ENCODE measurements at places on chromosomes 4 and X.

- DNase-seq = no peak
Observed at GRCh38 chr4:8516061-8516573, 64.1 kb upstream of the GPR78 start.

DNA sequence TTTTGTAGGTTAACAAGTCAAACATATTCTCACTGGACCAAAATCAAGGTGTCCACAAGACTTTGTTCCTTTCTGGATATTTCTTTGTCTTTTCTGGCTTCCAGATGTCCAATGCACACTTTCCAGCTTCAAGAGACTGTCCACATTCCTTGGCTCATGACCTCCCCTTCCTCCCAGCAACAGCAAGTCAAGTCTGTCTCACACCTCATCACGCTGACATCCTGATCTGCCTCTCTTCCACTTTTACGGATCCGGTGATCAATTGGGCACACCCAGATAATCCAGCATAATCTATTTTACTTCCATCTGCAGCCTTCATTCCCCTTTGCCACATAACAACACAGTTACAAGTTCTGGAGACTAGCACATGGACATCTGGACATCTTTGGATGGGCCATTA is 9.6 kb downstream of the TIFA start:
- no peak for DNase-seq

- DNase-seq = peak; percentile 83
Observed at GRCh38 chr4:16140879-16141249, 57.0 kb upstream of the PROM1 start.

DNA sequence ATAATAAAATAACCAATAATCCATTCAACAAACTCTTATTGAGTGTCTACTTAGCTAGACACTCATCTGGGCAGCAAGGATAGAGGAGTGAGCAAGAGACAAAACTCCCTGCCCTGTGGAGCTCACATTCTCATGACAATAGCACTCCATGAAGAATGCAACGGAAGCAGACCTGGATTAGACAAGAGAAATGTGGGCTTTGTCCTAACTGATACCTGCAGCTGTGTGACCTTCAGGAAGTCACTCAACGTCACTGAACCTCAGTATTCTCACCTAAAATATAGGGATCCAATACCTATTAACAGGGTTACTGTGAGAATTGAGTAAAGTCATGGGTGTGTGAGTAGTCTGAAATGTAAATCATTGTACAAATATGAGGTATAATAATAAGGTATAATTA is 61.2 kb downstream of the NDNF start:
- no peak for DNase-seq

- peak; percentile 87 for DNase-seq
Observed at GRCh38 chr4:10655968-10656367, 28.6 kb downstream of the CLNK start.

- no peak for DNase-seq
Observed at GRCh38 chr4:169440446-169440845, 169.7 kb upstream of the SH3RF1 start.

DNA sequence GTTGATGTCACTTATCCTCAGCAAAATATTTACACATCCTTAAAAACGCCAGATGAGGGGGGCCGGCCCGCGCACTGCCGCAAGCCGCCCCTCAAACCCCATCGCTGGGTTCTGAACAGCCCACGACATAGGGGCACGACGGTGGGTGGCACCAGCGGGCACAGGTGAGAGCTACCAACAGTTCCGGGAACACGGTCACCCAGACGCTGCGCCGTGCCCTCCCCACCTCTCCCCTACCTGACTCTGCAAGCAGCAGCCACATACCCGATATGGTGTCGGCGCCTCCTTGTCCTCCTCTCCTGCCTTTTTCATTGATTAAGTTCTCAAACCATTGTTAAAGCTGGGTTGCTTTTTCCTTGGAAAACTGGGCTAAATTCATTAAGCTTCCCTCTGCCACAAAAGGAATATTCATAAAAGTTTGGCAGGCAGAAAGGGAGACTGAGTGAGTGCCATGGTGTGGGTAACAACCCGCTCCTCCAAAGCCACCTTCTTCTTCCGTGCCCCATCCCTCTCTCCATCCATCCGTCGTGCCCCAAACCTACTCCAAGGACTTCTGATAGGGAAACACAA is 1.4 kb downstream of the RAI2 start:
- DNase-seq = no peak

DNA sequence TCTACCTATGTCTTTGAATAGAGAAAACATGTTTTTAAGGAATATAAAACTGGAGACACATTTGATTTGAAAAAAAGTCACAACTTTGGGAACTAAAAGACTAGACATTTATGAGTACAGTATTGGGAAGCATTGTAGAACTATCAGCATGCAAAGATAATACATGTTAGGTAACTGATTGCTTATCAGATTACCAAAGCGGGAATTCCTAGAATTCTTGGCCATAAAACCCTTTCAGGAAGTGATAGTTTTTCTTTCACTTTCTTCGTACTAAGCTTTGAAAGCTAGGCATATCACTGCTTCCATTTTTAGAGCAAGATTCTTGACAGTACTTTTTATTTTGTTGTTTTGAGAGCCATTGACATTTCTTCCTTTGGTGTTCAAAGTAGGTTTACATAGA is 646.6 kb upstream of the PITX2 start:
- DNase-seq = peak; percentile 29

DNA sequence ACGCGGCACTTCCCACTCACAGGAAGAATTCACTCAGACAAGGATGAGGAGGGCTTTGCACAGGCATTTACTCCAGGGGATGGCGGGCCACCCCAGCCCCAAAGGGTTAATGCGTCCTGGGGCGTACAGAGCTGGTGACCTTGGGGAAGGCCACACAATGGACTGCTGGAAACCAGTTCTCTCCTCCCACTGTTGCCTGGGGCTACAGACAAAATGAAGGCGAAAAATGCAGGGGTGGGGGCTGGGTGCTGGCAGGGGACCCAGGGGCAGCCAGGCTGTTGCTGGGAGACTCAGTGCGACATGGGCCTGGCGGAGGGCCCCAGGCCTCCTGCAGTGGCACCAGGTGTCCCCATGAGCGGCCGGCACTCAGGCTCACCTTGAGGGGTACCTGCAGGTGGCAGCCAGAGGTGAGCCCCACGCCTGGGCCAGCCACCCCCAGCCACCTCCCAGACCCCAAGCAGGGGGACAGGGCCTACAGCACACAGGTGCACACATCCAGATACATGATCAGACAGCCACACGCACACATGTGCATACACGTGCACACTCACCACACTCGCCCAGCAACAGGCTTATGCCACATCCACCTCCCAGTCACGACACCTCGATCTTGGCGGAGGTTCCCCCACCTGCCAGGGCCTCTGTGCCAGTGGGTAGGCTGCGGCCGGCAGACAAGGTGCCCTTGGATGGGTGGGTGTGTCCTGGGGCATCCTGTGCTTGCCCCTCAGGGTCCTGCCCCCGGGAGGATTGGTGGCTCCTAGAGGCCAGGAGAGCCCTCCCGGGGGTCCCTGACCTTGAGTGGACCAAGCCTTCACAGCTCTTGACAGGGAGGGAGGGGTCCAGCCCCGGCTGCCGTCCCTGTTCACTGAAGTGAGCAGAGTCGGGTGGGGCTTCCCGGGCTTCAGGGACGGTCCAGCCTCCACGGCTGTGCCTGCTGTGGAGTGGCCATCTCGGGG is 13.1 kb downstream of the NAT8L start:
- DNase-seq = no peak

DNA sequence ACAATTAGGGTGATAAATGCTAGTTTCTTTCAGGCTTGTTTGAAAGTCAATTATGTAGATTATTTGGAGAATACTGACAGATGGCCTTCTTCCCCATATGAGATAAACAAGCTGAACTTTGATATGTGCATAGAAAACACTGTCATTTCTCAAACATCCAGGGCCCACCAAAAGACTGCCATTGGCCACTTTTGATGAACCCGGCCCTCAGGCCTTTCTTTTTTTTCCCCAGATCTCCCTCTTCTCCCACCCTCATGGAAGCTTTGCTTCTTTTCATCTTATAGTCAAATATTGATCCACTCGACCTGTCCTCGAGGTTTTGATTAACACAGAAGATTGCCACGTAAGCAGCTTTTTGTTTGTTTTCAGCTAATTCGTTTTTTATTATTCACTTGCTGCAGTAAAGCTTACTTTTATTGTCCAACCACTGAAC is 377.4 kb downstream of the SMARCA1 start:
- DNase-seq = no peak

DNA sequence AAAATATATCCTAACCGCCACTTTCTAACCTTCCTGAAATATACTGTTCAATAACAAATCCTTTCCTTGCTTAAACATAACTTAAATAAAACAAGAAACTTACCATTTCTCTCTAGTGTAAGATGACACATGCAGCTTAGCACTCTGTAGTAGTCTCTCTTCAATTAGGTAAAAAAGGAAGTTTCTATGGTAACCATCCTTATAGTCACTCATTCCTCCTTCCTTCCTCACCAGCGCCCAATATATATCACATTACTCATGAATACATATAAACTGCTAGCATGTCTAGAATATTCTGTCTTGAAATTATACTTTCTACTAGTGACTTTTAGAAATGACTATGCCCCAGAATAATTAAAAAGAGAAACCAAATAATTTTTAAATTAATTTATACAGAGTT is 112.2 kb downstream of the SNCA start:
- DNase-seq = peak; percentile 95

DNA sequence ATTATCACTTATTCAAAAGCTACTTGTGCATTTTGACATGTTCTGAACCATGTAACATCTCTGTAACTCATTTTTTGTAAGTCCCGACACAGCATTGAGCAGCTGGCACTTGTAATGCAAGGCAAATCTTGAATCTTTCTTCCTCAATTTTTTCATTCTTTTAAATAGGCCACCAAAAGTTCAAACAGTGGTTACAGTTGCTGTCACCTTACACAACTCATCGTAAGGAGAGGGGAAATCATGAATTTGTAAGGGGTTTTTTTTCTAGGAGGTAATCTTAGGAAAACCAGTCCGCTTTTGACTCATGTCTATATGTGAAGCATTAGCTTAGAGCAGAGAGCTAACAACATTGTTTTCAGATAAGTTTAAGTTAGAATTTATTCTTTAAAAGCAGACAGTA is 124.5 kb downstream of the PDLIM5 start:
- no peak for DNase-seq

DNA sequence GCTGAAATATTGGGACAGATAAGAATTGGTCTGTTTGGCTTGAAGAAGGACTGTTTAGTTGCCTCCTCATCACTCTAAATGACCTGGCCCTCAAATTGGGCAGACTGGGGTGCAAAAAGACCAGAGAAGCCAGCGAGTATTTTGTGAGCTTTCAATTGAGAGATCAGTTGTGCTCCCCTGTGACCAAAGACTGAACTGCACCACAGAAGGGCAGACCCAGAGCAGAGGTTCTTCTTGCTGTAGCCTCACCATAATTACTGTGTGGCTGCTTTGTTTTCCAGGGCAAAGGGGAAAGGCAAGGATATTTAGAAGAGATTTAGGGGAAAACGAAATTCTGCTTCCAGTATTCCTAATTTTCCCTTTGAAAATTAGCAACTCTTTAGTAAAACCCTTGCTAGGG is 104.0 kb upstream of the MBNL3 start:
- no peak for DNase-seq

- DNase-seq = no peak
Observed at GRCh38 chr4:59539401-59539800, 1660.7 kb upstream of the ADGRL3 start.

- peak; percentile 67 for DNase-seq
Observed at GRCh38 chr4:55910140-55910539, 38.6 kb upstream of the CEP135 start.

GRCh38 chr4:102843938-102844337 is 16.6 kb upstream of the UBE2D3 start:
- no peak for DNase-seq

- no peak for DNase-seq
Observed at GRCh38 chr4:56080384-56080783, 131.6 kb downstream of the CEP135 start.

DNA sequence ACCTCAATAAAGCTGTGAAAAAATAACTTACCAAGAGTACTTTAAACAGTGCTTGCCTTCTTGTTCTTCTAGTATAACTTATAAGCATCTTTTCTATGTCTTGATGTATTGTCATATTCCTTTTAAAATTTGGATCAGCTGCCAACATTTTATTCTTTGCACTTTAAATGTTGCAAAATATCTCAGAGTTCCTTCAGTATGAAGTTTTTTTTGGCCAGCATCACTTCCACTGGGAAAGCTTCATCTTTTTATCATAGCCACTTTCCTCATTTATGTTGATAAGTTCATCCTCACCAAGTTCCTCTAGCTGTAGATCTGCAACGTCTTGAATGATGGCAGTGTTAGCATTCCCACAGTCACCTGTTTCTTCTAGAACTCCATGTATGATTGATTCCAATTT is 24.2 kb downstream of the CXorf58 start:
- DNase-seq = no peak

- no peak for DNase-seq
Observed at GRCh38 chr4:163175971-163176958, 9.6 kb upstream of the NAF1 start.

GRCh38 chrX:22746081-22746480 is 253.7 kb upstream of the DDX53 start:
- DNase-seq = no peak

- no peak for DNase-seq
Observed at GRCh38 chr4:153467897-153468262, 1.7 kb downstream of the TMEM131L start.

DNA sequence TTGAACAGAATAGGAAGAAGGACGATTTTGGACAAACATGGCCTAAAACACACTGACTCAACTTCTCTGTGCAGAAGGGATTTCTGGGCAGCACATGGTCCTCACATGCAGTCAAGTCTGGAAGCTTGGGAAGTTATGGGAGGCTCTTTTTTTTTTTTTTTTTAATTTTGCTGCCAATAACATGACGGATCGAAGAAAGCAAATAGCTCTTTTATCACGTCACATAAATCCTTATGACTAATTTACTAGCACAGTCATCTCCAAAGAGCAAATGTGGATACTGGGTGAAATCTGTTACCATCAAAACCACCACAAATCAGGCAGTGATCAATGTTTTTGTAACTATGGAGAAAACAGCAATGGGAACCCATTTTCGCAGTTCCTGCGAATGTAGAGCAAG is 193.3 kb upstream of the FAM9B start:
- peak; percentile 71 for DNase-seq

GRCh38 chr4:87007528-87008446 is 73.0 kb downstream of the AFF1 start:
- DNase-seq = peak; percentile 65

DNA sequence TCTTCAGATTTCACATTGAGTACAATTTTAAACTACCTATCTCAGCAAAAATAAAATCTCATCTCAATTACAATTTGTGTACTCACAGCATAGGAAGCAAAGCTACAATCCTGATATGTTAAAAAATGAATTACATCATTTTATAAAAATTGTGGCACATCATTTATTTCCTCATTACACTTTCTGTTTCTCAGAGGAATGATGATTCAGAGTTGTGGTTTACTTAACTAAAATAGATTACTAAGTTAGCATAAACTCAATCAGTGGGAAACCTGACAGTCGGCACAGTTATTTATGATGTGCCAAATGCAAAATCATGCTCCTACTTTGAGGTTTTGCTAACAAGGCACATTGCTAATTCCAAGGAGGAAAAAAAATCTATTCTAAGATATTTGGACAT is 325.0 kb downstream of the FBXO8 start:
- peak; percentile 27 for DNase-seq

- DNase-seq = peak; percentile 23
Observed at GRCh38 chrX:55143621-55144020, 54.8 kb downstream of the PAGE2 start.
